ENCODE measurements at places on chromosomes 16 and 17.

- DNase-seq = no peak
These were observed 16.3 kb upstream of the CBX4 start for GRCh38 chr17:79855331-79856124.

- DNase-seq = no peak
These were observed 10.5 kb downstream of the LPO start for GRCh38 chr17:58248955-58249269.

- DNase-seq = no peak
These were observed 23.2 kb downstream of the VPS53 start for GRCh38 chr17:691423-691822.

GRCh38 chr16:1839554-1839953, 12.5 kb downstream of the FAHD1 start:
- DNase-seq = no peak

DNA sequence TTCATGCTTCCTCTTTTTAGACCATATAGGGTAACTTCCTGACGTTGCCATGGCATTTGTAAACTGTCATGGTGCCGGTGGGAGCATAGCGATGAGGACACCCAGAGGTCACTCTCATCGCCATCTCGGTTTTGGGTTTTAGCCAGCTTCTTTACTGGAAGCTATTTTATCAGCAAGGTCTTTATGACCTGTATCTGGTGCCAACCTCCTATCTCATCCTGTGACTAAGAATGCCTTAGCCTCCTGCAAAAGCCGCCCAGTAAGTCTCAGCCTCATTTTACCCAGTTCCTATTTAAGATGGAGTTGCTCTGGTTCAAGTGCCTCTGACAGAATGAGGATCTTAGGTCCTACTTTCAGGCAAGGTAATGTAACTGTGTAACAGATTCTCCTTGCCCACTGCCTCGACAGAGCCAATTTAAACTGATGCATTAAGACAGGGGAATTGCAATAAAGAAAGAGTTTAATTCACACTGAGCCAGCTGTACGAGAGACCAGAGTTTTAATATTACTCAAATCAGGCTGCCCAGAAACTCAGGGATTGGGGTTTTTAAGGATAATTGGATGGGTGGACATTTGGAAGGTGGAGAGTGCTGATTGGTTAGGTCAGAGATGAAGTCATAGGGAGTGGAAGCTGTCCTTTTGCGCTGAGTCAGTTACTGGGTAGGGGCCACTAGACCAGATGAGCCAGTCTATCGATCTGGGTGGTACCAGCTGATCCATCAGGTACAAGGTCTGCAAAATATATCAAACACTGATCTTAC, 59.9 kb upstream of the ATF7IP2 start:
- DNase-seq = no peak

DNA sequence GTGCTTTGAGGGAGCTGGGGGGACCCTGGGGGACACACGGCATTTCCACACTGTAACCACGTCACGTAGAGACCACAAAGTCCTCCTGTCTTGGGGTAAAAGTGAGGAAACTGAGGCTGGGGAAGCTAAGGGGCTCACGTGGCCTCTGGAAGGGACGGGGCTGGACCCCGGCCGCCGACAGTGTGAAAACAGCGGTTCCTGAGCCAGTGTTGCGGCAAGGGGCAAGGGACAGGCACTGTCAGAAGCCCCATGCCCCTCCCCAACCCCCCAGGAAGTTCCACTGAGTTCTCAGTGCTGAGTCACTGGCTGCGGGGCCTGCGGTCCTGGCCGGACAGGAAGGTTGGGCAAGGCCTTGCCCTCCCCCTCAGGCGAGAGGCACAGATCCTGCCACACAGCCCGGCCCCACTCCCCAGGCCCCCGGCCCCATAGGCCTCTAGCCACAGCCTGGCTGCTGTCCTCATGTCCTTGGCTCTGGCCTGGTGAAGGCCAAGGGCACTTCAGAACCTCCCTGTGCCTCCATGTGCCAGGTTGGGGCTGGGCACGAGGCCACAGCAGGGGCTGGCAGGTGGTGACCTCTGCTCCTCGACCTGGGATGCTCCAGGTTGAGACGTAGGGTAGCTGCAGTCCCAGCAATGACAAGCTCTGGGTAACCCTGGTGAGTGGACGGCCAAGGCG, 5.0 kb upstream of the CCDC57 start:
- DNase-seq = no peak

- no peak for DNase-seq
These were observed 5.9 kb upstream of the HOXB13 start for GRCh38 chr17:48734333-48735061.

GRCh38 chr16:19003935-19004334, 20.2 kb downstream of the TMC7 start:
- DNase-seq = peak; percentile 43

GRCh38 chr17:5110816-5111215, 862 bp downstream of the ZNF232 start:
- no peak for DNase-seq

DNA sequence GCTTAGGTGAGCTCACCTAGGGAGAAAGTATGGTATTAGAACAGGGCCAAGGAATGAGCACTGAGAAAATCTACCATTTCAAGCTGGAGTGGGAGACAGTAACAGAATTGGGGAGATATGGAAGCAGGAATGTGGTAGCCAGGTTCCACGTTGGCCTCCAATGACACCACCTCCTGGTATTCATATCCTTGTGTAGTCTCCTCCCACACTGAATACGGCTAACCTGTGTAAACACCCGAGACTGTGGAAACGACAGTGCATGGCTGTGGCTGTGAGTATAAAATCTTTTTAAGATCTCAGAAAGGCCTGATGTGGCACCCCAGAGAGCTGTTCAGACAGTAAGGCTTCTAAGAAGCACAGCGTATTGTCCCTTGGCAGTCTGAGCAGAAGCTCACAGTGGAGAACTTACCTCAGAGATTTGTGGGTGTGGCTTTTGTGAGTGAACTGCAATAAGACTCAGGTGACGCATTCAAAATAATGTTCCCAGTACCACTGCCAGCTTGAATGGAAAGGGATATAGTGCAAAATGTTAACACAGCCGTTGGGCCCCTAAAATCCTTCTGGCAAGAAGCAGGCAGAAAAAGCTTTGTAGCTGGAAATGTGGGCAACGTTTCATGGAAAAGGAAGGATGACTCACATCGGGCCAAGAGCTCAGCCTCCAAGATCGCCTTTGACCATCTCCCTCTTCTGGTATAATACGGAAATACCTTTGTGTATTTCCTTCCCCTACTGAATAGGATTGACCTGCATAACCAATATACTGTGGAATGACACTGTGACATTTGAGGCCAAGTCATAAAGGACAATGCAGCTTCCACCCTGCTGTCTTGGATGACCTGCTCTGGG, 14.4 kb downstream of the SDR42E1 start:
- DNase-seq = peak; percentile 45

GRCh38 chr16:61403386-61403785, 632.9 kb downstream of the CDH8 start:
- DNase-seq = no peak

DNA sequence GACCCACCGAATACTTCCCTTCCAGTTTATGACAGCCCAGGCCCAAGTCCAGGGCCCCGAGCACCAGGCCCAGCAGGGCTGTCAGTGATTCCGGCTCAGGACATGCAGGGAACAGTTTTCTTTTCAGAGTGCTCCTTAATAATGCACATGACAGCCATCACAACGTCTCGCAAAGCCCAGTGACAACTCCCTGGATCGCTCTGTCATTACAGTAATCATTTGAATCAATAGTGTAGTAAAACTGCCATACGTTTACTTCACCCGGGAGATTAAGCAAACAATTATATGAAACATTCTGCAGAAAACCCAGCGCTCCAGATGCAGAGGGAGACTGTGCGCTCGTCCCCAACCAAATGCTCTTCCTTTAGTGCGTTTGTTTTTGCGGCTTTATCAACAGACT, 162.6 kb upstream of the CDH13 start:
- DNase-seq = no peak

DNA sequence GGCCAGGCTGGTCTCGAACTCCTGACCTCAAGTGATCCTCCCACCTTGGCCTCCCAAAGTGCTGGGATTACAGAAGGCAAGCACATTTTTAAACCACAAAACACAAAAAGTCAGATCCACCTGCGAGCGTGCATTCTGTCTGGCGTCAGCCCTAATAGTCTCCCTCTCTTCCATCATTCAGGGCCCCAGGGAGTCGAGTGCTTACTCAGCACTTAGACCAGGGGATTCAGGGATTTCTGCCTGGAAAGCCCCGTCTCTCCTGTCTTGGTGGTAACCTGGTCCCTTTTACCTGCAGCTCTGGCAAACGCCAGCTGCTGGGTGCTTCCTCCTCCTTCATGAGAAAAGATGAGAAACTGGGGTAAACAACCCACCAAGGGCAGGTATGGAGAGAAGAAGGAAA, 443.1 kb downstream of the SOX9 start:
- no peak for DNase-seq

DNA sequence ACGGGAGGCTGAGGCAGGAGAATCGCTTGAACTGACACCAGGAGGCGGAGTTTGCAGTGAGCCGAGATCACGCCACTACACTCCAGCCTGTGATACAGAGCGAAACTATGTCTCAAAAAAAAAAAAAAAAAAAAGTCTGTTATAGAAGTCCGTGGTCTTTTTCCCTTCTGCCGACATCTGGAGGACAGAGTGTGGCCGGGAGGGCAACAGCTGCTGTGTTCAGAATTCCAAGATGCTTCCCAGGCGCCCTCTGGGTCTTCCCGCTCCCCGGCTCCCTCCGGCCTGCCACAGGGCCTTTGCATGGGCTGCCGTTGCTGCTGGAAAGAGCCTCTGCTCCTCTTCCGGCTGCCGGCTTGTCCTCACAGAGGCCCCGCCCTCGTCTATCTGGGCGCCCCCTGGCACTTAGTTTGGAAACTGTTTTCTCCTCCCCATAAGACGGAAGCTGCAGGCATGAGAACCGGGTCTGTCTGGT, 2.4 kb upstream of the CACNA1H start:
- no peak for DNase-seq

GRCh38 chr17:75769536-75769935, 4.5 kb upstream of the GALK1 start:
- DNase-seq = no peak

- no peak for DNase-seq
These were observed 33.3 kb upstream of the FOXF1 start for GRCh38 chr16:86476956-86477534.

DNA sequence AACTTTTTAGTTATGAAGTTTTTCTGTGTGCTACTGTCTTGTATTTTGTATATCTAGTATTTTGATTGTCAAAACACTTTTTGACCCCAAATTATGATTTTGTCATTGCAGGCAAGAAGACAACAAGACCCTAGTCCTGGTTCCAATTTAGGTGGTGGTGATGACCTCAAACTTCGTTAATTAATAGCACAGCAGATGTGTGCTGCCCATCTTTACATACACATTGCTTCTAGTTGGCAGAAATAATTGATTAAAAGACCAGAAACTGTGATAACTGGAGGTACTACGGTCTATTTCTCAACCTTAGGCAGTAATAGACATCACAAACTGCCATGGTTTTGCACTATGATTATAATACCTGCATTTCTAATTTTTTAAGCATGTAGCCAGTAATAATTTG, 11.1 kb upstream of the PHAF1 start:
- DNase-seq = no peak

GRCh38 chr17:55322453-55322985, 57.8 kb downstream of the HLF start:
- DNase-seq = no peak

DNA sequence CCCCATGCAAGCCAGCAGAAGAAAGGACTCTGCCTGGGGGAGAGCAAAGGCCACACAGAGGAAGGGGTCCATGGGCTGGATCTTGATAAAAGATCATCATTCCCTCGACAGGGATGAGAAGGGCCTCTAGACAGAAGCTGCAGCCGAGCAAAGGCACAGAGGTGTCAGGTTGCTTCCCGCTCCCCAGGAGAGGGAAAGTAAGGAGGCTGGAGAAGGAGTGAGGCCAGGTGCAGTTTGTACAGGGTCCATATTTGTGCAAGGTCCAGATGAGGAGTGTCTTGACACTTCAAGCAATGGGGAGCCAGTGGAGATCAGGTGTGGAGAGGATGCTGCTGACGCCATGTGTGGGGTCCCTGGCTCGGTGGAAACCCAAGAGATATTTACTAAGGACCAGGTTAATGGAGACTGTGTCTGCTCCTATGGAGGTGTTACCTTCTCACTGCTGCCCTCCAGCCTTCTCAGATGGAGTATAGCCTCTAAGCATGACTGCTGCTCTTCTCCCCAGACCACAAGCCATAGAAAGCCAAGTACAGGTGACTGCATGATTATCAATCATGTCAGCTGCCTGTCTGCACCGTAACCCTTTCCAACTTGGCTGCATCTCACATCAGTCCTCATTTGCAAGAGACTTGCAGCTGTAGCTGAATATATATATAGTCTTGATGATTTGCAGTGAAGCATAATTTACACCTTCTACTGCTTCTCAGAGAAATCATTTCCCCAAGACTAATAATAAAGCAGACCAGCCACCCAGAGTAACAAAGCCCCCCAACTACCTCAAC, 21.1 kb downstream of the GAS7 start:
- no peak for DNase-seq
